ENCODE measurements at places on chromosomes 4 and X.

DNA sequence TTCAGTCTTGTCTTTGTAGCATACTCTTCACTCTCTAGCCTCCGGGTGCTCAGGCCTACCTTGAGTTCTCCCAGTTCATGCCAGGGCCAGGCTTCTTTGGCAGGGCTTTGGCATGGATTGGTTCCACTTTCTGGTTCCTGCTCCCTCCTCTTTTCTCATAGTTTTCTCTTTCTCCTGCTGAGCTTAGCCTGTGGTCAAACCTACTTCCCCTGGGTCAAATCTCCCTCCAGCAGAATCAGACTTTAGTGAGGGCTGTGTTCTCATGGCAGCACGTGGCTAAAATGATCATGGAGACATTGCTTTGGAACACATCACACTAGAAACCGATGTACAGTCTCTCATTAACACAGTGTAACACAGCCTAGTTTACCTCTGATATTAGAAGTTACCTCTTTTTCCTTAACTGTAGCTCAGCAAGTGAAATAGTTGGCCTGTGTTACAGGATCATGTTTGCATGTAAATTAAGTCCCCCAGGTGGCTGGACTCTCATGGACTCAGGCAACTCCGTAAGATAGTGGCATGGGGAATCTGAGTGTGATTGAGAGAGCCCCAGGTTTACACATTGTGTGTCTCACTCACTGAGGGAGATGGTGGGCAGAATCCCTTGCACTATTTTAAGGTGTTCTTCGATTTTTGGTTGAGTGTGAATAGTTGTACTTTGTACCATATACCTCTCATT lies 13.3 kb downstream of the RAB9A start:
- DNase-seq, result no peak

GRCh38 chr4:143183513-143184216 lies 1.1 kb upstream of the USP38 start:
- DNase-seq, result no peak

- no peak for DNase-seq
These were observed 20.3 kb upstream of the PACRGL start for GRCh38 chr4:20679951-20680350.

GRCh38 chrX:13700380-13700779 lies 11.5 kb downstream of the RAB9A start:
- no peak for DNase-seq

DNA sequence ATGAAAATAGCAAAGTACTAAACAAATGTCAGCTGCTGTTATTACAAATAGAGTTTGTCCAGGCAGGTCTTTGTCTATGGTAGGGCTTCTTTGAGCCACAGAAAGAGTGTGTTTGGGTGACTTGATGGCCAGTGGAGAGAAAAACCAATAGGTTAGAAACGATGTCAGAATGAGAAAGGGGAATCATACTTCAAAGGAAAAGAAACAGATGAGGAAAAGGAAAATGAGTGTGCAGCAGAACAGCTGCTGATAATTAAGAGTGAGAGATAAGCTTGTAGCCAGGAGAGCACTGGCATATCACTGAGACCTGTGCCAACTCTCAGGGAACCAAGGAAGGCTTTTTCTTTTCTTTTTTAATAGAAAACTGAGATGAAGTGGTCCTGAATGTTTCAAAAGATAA lies 257.2 kb downstream of the ARHGAP24 start:
- DNase-seq, result no peak

- DNase-seq, result no peak
These were observed 13.3 kb upstream of the FAM47E start for GRCh38 chr4:76238236-76238635.

- no peak for DNase-seq
These were observed 27.7 kb downstream of the DMP1 start for GRCh38 chr4:87677731-87678130.

GRCh38 chrX:47743504-47743903 lies 84.5 kb upstream of the UXT start:
- DNase-seq, result no peak

- DNase-seq, result no peak
These were observed 94.4 kb downstream of the PHKA2 start for GRCh38 chrX:18889346-18890048.

- no peak for DNase-seq
These were observed 53.1 kb downstream of the CHRNA9 start for GRCh38 chr4:40388239-40388638.

DNA sequence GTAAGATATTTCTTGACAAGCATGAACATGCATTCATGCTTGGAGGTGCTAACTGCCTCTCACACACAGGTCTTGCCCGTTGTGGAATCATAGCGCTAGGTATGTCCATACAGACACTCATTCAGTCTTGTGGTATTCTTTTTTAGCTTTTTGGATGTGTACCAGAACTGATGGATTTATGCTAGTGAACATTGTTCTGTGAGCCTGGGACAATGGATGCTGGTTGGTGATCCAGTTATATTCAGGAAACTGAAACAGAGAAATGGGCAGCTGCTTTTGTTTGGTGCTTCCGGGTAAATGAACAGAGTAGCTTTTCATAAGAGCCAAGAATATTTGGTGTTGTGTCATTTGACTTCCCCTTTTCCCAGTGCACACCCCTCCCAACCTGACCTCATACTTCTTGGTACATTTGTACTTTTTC lies 78.9 kb upstream of the SLC4A4 start:
- DNase-seq, result no peak

- DNase-seq, result no peak
These were observed 49.4 kb downstream of the C4orf46 start for GRCh38 chr4:158622251-158622650.

DNA sequence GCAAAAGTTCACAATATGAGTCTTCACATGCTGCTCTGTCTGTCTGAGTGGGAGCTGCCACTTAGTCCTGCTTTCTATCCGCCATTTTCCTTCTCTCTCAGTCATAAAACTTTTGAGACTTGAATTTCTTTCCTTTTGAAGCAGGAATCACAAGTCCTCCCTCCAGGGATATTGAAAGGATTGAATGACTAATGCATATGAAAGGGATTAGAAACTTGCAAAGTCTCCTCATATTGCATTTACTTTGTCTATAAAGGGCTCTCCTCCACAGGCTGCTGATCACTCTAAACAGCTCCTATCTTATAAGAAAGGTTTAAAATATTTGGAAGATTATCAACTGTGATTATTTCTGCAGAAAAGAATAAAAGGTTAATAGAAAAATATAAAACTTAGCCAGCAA lies 879.1 kb downstream of the ARAP2 start:
- no peak for DNase-seq

- DNase-seq, result no peak
These were observed 2.8 kb downstream of the EREG start for GRCh38 chr4:74367656-74368290.

GRCh38 chrX:35016051-35016450 lies 73.5 kb downstream of the FAM47B start:
- DNase-seq, result no peak

DNA sequence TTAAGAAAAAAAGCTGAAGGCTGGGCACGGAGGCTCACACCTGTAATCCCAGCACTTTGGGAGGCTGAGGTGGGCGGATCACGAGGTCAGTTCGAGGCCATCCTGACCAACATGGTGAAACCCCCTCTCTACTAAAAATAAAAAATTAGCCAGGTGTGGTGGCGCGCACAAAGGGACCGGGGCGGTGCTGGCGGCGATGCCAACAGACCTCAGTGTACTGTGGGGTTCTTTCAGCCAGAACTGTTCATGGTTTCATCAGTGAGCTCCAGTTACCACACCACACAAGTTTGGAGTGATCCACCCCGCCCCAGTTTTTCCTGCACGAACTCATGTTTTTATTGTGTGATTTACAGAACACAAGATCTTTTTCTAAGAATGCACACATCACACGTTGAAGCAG lies 21.2 kb upstream of the IRAK1 start:
- no peak for DNase-seq

DNA sequence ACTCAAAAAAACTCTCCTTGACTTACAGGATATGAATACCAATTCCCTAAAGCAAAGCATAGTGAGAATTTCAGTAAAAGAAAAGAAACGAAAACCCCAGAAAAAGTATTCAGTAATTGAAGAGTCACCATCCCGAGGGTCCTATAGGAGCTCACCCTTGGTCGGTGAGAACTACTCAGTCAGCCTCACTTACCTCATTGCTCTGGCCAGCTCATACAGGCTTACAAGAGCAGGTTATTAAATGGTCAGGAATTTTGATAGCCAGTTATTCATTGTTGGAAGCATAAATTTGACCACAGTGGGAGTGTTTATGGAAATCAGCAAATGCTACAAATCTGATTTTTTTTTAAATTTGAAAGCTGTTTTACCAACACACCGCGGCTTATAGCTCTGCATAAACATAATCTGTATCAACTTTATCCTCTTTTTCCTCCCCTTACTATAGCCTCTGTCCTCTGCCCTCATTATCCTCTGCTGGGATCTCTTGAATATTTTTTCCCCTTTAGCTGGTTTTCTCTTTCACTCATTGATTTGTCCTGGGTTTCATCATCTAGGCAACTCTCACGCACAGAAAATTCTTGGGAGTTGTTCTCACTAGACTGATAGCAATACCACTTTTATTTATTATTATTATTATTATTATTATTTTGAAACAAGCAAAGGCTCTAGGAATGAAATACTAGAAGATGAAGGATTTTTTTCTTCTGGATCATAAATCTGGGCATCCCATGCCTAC lies 11.0 kb upstream of the CXCL2 start:
- no peak for DNase-seq

DNA sequence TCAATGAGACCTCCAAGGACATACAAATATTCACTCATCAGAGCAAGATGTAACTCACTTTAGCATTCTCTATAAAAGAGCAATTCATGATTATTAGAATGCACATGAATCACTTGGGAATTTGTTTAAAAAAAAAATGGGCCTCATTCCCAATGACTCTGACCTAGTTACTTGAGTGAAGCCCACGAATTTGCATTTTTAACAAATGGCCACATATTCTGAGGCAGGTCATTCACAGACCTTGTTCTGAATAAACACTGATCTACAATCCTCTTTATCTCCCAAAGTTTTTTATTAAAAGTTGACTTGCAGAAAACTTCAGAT lies 255.1 kb upstream of the VEGFC start:
- no peak for DNase-seq

- DNase-seq, result no peak
These were observed 31.8 kb downstream of the PRDM8 start for GRCh38 chr4:80229128-80229527.

DNA sequence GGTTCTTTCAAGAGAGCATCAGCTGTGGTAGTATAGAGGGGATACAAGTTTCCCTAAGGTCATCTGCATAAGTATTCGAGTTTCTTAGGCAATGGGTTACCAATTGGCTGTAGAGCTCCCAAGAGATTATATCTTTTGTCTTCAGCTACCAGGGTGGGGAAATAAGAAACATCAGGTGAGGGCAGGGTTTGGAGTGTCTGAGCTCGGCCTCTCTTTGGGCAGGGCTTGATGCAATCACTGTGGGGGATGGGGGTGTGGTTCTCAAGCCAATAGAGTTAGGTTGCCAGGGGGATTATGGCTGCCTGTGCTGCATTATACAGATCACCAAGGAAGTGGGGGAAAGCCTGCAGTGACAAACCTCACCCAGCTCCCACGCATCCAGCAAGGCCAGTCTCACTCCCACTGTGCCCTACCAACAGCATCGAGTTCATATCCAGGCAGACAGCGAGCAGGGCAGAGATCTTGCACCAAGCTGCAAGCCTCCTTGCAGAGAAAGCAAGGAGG lies 172.1 kb upstream of the MAGEE2 start:
- no peak for DNase-seq

- no peak for DNase-seq
These were observed 5.8 kb upstream of the ATP1B4 start for GRCh38 chrX:120356084-120356483.

GRCh38 chr4:39043058-39043860 lies 11.1 kb upstream of the TMEM156 start:
- no peak for DNase-seq

DNA sequence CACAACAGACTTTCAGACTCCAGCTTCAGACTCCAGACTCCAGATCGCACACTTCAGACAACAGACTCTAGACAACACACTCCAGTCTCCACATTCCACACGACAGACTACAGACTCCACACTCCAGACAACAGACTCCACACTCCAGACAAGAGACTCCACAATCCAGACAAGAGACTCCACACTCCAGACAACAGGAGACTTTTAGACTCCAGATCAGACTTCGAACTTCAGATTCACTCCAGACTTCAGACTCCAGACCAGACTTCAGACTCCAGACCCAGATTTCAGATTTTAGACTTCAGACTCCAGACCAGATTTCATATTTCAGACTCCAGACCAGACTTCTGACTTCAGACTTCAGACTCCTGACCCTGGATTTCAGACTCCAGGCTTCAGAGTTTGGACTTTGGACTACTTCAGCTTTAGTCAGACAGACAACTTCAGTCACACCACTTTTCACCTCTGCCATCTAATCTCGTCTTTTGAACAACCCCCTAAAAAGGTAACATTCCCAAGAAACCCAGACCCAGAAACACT lies 29.0 kb upstream of the TLR2 start:
- DNase-seq, result no peak

GRCh38 chr4:118739022-118739713 lies 54.0 kb downstream of the METTL14 start:
- no peak for DNase-seq

- no peak for DNase-seq
These were observed 245.0 kb upstream of the GEMIN8 start for GRCh38 chrX:14274691-14275090.

DNA sequence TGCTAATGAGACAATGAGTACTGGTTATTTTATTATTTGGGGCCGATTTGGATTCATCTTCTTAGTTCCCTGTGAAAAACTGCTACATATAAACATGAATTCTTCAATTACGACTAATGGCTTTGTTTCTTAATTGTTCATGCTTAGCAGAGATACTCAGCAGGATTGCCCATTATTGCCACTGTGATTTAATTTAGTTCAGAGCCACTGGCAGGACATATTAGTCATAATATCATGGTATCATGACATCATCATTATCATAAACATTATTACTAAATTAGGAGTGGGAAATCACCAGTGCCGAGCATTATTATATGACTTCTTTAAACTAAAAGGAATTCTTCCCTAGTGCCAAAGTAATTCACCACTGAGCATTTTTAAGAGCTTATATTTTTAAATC lies 201.4 kb downstream of the SPOCK3 start:
- DNase-seq, result no peak

DNA sequence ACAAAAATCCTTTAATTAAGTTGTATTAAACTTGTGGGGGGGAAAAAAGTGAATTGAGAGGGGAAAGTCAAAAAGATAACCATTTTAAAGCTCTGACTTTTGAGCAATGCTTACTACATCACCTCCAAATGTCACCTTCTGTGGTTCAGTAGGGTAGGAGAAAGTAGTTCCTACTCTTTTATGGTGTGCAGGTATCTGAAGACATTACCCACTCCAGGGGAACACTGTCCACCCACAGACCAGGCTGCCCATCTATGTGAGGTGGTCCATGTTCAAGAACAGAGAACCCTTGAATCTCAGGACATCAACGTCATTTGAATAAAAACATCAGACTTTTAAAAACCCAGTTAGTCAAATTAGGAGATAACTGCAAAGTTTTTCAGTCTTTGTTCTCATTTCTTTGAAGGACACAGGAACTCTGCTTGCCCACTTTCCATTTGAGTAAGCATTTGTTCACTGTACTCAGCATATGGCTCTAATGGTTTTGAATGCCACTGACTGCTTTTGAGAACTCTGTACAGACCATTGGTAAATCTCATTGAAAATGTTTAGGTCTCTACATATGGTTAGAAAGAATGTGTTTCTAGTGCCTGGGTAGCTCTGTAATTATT lies 18.4 kb downstream of the NMU start:
- DNase-seq, result no peak

GRCh38 chrX:22276781-22277180 lies 4.1 kb downstream of the CBLL2 start:
- no peak for DNase-seq

GRCh38 chrX:76428243-76429130 lies 977 bp downstream of the MAGEE1 start:
- no peak for DNase-seq
